Esophagus squamous epithelium (tissue), 5 donors: ENCODE measurements at places on chromosomes 1 and 21.

GRCh38 chr1:222769181-222769580 is 32.2 kb downstream of the FAM177B start:
- DNase-seq, result no peak

DNA sequence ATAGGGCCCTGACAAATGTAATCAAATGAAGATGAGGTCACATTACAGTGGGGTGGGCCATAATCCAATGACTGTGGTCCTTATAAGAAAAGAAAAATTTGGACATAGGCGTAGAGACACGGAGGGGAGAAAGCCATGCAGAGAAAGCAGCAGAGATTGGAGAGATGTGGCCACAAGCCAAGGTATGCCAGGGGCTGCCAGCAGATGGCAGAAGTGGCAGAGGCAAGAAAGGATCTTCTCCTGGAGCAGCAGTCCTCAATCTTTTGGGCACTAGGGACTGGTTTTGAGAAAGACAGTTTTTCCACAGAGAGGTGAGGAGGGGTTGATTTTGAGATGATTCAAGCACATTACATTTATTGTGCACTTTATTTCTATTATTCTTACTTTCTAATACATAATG is 355.1 kb downstream of the NPHP4 start:
- no peak for DNase-seq

DNA sequence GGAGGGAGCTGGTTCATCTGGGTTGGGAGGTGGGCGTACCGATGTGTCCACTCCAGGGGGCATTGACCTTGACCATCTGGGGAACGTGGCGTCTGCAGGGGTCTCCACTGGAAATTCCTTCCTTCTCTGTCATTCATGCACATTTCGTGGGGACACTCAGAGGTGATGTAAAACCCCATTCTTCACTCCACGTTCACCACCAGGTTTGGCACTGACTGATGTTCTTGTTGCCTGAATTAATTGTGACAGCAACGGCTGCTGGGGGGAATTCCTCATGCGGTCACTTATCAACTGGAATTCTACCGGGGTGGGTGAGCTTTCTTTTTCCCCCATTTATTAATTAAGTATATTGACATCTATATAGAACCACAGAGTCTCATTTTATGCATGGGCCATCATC is 18.1 kb upstream of the POFUT2 start:
- DNase-seq, result no peak

DNA sequence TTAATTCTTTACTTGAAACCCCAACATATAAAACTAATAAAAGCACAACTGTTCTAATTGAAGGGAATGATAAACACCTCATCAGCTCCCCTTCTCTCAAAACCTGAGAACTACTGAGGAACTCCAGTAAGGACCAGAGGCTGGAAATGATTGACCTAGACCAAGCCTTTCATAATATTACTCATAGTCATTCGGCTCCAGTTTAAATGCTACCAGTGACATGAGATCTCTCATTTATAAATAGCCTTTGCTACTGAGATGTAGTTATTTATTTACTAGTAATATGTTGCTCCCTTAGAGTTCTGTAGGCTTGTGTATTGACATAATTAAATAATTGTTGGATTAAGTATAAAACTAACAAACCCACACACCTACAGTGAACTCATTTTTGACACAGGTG is 209.8 kb upstream of the PRMT6 start:
- no peak for DNase-seq

DNA sequence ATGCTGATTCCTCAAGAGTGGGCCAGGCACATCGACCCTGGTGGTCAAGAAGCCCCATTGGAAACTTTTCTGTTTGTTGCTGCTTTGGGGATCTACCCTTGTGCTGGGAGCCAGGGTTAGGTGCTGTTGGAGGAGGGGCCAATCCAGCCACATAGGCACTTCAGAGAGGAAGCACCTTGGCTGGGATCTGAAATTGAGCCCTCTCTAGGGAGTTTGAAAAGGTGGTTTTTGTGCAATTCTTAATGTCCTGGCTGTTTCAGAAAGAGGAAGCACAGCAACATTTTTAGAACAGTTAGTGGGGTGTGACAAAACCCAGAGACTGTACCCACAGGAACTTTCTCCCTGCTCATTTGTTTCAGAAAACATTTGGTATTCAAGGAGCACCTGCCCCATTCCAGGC is 17.2 kb upstream of the BEND5 start:
- DNase-seq, result no peak

- no peak for DNase-seq
These were observed 84.3 kb downstream of the NPHP4 start for GRCh38 chr1:5907966-5908365.

GRCh38 chr21:29546071-29546470 is 247.3 kb downstream of the BACH1 start:
- DNase-seq, result no peak

DNA sequence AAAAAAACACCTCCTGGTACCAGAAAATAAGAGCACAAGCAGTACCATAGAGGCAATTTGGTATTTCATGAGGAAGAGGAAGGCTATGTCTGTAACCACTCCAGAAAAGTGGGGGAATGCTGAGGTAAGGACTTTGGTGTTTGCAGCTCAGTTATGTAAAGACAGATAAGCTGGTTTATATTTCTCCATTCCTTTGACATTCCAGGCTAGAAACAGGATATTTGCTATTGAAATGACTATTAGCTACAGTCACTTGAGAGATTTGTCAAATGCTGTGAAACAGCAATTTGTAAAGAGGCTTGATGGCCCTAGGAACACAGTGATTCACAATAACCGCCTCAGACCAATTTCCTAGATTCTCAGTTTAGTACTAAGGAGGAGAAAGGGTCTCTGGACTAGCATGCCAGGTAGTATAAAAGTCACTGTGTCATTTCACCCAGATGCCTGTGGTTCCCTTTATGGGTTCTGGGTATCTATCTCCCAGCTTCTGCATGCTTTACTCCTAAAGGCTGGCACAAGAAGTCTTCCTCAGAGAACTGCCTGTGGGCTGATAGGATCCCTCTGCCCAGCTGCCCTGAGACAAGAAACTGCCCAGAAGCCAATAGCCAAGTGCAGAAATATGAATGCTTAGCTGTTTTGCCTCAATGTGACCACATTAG is 80.5 kb downstream of the VCAM1 start:
- DNase-seq, result no peak

DNA sequence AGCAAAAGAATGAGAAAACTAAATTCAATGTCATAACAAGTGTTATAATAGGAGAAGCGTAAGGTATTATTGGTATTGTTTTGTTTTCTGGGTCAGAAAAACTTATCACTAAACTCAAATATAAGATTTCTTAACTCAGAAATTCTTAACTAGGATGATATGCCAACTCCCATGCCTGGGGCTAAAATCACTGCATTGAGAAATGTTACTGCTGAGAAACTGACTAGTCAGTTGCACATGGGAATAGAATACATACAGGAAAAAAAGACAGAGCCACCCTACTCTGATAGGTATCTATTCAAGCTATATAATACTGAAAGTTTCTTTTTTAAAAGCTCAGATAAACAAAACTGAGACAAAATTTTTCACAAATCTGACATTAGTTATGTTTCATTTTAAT is 56.3 kb downstream of the PRPF38A start:
- DNase-seq, result no peak

DNA sequence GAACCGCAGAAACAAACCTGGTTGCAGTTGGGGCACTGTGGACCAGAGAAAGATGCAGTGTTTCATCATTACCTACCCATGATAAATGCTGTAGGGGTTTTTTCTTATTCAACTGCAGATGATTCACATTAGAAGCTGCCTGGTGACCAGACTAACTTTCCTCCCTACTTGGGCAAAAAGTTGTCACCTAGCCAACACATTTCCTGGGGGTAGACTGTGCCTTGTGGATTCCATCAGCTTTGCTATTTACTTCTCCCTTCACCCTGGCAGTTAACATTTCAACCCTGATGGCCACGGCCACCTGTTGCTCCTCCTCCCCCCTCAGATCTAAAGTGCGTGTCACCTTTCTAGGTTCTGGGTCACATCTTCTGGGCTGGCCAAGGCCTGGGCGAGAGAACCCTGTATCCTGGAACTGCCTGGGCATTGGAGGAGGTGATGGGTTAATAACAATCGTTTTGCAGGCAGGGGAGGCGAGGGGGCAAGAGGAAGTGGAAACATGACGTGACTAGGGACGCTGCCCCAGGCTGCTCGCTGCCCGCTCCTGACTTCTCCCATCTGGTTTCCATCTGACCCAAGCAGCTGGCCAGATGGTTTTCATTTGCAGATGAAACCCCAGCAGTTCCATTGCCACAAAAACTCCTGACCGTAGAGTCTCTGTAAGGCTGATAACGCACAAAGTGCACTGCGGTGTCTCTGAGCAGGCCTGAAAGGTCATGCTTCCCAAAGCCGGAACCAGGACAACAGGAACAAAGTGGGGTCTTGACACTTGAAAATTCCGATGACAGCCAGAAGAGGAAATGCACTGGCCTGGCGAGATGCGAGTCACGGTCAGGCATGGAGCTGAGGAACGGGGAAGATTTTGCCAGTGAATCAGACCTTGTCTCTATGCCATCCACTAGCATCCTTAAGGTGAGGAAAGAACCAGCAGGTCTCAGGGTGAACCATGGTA is 36.6 kb downstream of the CAPZB start:
- no peak for DNase-seq

DNA sequence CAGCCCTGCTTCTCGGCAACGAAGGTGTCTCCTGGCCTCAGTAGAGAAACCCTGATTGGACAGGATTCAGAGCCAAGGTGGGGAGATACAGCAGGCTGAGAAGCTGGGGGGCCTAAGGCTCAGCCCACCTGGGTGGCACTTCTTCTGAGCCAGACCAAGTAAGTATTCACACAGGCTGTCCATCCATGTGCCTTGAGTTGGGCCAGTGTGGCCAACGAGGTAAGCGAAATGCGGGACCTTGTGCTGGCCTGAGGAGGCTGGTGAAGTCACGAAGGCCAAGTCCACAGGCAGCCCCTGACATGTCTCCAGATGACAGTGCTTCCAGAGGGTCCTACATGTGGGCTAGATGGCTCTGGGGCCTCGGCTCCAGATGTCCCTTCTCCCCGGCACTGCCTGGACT is 91.4 kb downstream of the ITPKB start:
- DNase-seq, result no peak
